A549 treated with AZD2906 at 1 μM for 4 hours (cell line): ENCODE measurements at places on chromosomes 3 and 15. TPM values are rescaled to one million over a fixed set of nuclear protein-coding genes. Genes with fewer than 3 reads are reported as not detected.

CNTN6 gene
- not detected in 5 replicates for total RNA-seq

SPTBN5 gene
- total RNA-seq = 0.10 to 0.25 TPM (median 0.17 TPM) in 5 replicates

PAK6 gene
- total RNA-seq = 0.21 to 0.46 TPM (median 0.29 TPM) in 5 replicates

GOLGA8A gene
- 4.7 to 9.6 TPM (median 6.8 TPM) in 5 replicates for total RNA-seq

IL16 gene
- 0.01 to 0.17 TPM (median 0.09 TPM) in 4 of 5 replicates, not detected in the other for total RNA-seq

TM6SF1 gene
- total RNA-seq = 0.09 to 0.13 TPM (median 0.10 TPM) in 4 of 5 replicates, not detected in the other

NR1I2 gene
- not detected in 5 replicates for total RNA-seq
